ENCODE measurements at places on chromosomes 16 and 17. TPM values are rescaled to one million over a fixed set of nuclear protein-coding genes. Genes with fewer than 3 reads are reported as not detected.

GRCh38 chr16:17467923-17468540, 2.7 kb downstream of the XYLT1 start:
- peak; percentile 85 for DNase-seq

GRCh38 chr17:48060249-48060648, 12.1 kb downstream of the NFE2L1 start:
- no peak for DNase-seq

DNA sequence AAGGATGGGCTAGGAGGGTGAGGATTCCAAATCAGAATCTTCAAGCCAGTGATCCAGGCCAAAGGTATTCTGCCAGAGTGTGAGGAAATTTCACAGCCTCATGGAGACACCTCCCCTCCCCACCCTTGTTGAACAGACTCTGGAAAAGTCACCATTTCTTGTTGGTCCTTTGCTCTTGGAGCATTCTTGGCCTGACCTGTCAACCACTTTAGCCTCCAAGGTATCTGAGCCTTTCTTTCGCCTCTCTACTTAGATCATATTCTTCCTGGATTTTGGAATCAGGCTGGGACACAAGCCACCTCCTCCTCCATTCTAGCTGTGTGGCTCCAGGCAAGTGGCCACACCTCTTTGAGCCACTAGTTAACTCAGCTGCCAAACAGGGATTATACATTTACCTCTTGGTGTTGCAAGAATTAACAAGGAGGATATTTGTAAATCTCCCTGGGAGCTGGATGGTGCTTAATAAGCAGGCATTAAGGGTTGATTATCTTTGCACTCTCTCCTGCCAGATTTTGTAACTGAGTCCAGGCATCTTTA, 193.5 kb downstream of the WWOX start:
- DNase-seq, result no peak

GRCh38 chr16:29877266-29877961, 14.4 kb upstream of the CDIPT start:
- DNase-seq, result no peak

GRCh38 chr16:84973776-84974523, 37.4 kb downstream of the ZDHHC7 start:
- DNase-seq, result no peak

- no peak for DNase-seq
Measured at GRCh38 chr17:73706858-73707257, 62.6 kb upstream of the SDK2 start.

GRCh38 chr17:2085648-2085949, 30.7 kb downstream of the HIC1 start:
- peak; percentile 89 for DNase-seq

DNA sequence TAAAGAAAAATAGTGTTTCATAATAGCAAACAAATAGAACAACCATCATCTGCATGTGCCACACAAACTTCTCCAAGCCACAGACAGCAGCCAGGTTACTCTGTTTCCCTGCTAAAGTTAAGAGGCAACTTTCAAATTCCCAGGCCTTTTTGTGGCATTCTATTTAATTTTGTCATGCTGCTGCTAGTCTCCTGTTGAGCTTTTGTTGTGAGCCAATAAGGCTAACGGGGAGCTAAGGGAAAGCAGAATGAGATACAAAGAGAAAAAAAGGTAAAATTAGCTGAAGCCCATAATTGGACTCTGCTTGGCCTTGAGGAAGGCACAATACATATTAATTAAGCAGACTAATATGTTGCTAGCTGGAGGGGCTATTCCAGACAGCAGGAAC, 74.7 kb upstream of the GNAO1 start:
- DNase-seq, result no peak

DNA sequence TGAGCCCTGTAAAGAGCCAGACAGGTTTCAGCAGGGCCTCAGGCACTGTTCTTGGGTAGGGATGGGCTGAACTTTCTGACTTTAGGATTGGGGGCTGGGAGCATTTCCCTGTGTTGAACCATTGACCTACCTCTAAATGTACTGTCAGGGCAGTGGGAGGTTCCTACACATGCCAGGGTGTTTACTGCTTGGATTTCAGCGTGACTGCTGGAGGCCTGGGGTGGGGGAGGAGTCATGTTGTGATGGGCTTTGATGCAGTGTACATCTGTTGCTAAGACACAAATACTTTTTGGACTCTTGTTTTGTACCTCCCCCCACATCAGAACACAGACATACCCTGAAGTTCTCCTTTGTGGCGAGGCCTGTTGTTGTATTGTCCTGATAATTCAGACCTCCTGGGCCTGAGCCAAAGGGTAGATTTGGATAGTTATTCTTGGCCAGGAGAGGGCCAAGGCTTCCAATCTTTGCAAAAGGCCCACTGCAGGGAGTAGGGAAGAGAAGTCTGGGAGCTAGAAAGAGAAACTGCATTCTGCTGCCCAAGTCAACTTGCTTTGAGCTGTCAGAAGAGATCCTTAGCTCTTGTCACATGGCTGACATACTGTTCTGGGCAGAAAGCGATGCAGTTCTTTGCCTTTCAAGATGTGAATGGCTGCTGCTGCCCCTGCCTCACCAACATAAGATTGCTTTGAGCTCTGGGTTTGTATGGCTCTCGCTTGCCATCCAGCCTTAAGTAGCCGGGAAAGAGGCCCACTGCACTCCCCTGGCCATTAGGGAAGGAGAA, 3.7 kb downstream of the NFE2L1 start:
- peak; percentile 99 for DNase-seq

DNA sequence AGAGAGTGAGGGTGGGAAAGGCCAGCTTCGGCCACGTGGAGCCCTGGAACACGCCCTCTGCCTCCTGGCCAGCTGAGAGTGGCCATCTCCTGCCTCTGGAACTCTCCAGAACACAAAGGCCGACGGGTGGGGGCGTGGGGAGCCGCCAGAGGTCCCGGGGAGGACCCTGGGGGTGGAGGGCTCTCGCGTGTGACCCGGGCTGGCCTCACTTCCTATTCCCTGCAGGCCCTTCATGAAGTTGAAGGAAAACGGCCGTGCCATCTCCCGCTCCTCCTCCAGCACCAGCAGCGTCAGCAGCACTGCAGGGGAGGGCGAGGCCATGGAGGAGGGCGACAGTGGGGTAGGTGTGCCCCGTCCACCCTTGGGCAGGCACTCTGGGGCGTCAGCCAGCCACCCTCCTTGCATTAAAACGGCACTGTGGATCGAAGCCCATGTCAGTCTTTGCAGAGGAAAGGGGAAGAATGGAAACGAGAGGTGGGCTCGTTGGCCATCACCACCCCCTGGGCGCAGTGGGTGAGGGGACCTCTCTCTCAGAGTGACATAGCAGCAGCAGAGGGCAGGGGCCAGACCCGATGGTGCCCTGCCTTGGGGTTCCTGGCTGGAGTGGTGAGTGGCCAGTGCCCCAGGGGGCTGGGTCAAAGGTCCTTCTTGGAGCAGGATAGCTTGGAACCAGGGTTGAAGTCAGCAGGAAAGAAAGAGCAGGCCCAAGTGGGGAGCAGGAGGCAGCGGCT, 37.1 kb downstream of the OR1D5 start:
- DNase-seq, result no peak

GRCh38 chr17:4006745-4007211, 42.5 kb upstream of the ATP2A3 start:
- no peak for DNase-seq

- no peak for DNase-seq
Measured at GRCh38 chr17:34201225-34201624, 53.9 kb upstream of the CCL2 start.

The C17orf100 gene
- total RNA-seq, result 0.63 TPM

The PLA2G10 gene
- not detected for total RNA-seq

The CDC27 gene
- total RNA-seq, result 128 TPM

The KRT20 gene
- not detected for total RNA-seq

The PRSS27 gene
- 1.3 TPM for total RNA-seq
